ENCODE measurements at places on chromosomes 3 and 15.

DNA sequence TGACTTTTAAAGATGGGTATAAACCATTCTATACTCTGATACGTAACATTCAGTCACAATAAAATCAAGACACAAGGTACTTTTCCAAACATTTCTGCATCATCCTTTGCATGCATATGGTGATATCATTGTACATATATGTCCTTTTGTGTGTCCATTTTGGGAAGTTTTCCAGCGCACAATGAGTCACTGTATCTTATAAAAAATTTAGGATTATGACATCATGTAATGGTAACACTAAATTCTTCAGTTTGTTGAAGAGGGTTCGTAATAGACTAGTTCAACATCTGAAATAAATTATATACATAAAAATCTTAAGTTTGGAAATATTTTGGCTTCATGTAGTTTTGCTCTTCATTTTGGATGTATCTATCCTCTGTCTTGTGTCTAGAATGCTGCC lies 480.9 kb downstream of the ROBO1 start:
- H3K36me3 ChIP-seq, result no peaks in the 10 kb centered on the region
- no peaks in the 10 kb centered on the region for H3K4me1 ChIP-seq
- no peaks in the 10 kb centered on the region for H3K27me3 ChIP-seq

DNA sequence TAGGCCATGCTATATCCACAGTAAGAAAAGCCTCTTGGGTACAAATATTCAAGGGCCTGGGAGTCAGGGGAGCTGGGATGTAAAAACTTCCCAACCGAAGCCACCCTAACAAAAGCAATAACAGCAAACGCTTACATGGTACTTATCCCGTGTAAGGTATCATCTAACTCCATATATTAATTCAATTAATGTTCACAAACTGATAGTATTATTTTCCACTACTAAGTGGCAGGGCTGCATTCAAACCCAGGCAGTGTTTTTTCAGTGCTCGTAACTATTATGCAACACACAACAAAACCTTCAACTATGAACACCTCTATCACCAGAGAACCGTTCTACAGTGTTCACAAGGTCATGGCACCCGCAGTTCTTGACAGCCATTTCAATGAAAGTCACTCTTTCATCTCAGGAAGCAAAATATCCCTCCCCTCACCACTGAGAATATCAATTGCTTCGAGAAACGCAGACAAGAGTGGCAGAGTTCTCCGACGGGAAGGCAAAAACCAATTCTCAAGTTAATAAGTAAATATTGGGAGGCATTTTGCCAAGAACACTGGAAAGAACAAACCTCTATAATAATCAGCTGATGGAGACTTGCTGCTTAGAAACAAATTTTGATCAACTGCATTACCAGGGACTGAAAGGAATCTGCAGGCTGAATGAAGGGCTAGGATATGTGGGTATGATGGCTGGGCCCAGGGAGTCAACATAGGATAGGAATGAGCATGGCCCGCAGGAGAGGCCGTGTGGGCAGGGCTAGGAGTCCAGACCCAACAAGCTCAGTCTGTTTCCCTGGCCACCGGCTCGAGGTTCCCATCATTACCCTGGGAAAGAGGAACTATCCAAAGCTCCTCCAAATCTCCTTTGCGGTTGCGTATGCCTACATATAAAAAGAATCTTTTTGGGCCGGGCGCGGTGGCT lies 72.3 kb downstream of the XXYLT1 start:
- no peak overlapping the region for H3K27ac ChIP-seq
- no peaks in the 10 kb centered on the region for H3K27me3 ChIP-seq
- peak; percentile 10 for DNase-seq
- no peaks in the 10 kb centered on the region for H3K36me3 ChIP-seq
- peaks cover 28% of the 10 kb centered on the region for H3K4me1 ChIP-seq
- no peak overlapping the region for H3K4me3 ChIP-seq

DNA sequence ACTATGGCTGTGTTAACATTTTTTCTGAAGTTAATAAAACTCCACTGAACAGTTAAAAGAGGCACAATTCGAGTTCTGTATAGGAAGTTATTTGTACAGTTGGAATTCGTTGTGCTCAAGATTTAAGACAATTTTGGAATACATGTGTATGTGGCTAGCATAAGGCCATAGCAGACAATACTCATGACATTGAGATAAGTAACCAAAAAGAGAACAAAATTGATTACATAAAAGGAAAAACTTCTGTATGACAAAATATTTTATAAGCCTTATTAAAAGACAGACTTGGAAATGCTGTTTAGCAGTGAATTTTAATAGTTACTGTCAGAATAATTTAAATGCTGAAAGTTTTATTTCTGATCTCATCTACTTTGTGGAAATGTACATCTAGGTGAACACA lies 17.7 kb upstream of the EDEM1 start:
- no peaks in the 10 kb centered on the region for H3K27me3 ChIP-seq
- H3K27ac ChIP-seq, result no peak overlapping the region
- no peak overlapping the region for H3K4me3 ChIP-seq
- peaks cover 15% of the 10 kb centered on the region for H3K36me3 ChIP-seq
- peaks cover 24% of the 10 kb centered on the region for H3K4me1 ChIP-seq
- DNase-seq, result no peak

- no peak overlapping the region for H3K4me3 ChIP-seq
- no peaks in the 10 kb centered on the region for H3K27me3 ChIP-seq
Observed at GRCh38 chr15:95304151-95304946, 1026.2 kb upstream of the NR2F2 start.

DNA sequence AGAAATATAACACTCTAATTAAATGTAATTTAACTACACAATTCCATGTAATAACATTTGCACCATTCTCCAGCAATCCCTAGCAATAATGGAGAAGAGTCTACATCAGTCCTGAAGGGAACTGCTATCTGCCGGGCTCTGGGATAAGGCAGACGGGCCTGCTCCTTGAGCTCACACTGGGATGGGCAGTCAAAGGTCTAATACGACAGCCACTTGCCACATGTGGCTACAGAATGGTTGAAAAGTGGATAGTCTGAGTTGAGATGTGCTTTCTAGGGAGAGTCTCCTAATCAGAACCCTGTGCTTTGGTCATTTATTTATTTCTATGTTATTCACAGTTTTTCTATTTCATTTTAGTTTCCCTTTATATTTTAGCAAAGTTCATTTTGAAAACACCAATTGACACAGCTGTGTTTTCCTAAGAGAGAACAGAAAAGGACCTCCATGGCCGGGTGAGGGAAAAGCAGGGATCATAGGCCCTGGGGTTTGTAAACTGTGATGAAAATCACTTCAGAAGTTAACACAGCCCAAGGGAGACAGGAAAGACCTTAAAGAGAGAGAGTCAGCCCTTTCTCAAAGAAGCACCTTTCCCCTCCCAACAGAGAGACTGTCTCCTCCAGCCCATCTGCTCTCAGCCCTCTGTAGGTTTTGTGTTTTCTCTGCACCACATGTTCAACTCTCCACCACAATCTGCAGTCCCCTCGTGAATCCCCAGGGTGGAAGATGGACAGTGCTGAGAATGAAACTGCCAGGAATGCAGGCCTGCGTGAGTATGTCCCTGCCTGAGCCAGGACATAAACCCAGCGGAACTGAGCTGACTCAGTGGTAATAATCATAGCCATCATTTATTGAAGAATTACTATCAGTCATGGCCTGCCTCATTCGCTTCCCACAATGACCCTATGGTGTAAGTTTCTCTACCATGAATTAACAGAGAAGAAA lies 11.6 kb downstream of the FSIP1 start:
- no peaks in the 10 kb centered on the region for H3K36me3 ChIP-seq
- no peak for DNase-seq
- H3K4me3 ChIP-seq, result peak overlapping the region; percentile 11
- H3K4me1 ChIP-seq, result no peaks in the 10 kb centered on the region
- H3K27me3 ChIP-seq, result no peaks in the 10 kb centered on the region

- H3K4me1 ChIP-seq, result peaks cover 70% of the 10 kb centered on the region
- H3K27me3 ChIP-seq, result no peaks in the 10 kb centered on the region
- H3K27ac ChIP-seq, result no peak overlapping the region
- DNase-seq, result peak; percentile 54
- peaks cover 10% of the 10 kb centered on the region for H3K36me3 ChIP-seq
Observed at GRCh38 chr3:48709051-48709461, 8.0 kb downstream of the IP6K2 start.

DNA sequence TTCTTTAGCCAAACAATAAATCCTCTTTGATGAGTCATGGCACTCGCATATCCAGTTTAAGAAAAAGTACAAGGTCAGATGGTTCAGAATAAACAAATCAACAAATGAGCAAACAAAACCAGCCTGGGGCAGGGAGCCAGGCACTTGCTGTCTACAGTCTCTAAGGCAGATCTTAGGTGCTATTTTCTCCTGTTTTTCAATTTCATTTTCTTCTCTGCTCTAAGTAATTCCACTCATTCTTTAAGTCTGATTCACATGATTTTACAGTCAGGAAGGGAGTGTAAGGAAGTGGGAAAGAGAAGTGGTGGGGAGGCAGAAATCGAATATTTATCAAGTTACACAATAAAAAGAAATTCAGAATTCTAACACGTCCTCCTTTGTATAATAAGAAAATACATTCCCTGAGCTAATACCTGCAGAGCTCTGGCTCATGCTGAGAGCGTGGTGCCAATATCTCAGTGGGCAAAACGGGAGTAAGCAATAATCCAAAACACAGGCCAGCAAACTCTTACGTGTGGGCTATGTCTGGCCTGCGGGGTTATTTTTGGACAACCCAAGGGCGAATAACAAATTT lies 298.6 kb downstream of the ADAMTS17 start:
- H3K27me3 ChIP-seq, result no peaks in the 10 kb centered on the region
- no peak overlapping the region for H3K4me3 ChIP-seq
- DNase-seq, result no peak
- no peak overlapping the region for H3K27ac ChIP-seq

DNA sequence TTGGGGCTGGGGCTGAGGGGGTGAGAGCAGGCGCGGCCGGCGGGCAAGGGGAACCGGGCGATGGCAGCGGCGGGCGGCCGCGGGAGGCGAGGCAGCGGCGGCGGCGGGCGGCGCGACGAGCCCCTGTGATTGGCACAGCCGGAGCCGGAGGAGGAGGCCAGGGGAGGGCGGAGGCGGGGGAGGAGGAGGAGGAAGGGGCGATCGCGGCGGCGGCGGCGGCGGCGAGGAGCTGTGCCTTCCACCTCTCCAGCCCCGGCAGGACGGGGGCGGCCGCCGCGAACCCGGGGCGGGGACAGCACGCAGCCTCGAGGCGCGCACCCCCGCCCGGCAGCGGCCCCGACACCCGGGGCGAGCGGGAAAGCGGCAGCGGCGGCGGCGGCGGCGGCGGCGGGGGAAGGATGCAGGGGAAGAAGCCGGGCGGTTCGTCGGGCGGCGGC lies at the start of gene SLCO3A1:
Gene SLCO3A1 (plus strand): TSS at position 198 of the 437 bp plus-strand sequence.
- H3K4me1 ChIP-seq, result peaks cover 41% of the 10 kb centered on the region
- peak; percentile 96 for DNase-seq
- peak within 1 kb of the TSS; percentile 51 for H3K4me3 ChIP-seq
- H3K27me3 ChIP-seq, result no peaks in the 10 kb centered on the region
- no peaks in the 10 kb centered on the region for H3K36me3 ChIP-seq

- H3K4me3 ChIP-seq, result no peak overlapping the region
- no peaks in the 10 kb centered on the region for H3K27me3 ChIP-seq
- no peak for DNase-seq
- H3K27ac ChIP-seq, result no peak overlapping the region
- H3K36me3 ChIP-seq, result no peaks in the 10 kb centered on the region
- no peaks in the 10 kb centered on the region for H3K4me1 ChIP-seq
Observed at GRCh38 chr15:39907216-39907615, 12.8 kb downstream of the GPR176 start.

DNA sequence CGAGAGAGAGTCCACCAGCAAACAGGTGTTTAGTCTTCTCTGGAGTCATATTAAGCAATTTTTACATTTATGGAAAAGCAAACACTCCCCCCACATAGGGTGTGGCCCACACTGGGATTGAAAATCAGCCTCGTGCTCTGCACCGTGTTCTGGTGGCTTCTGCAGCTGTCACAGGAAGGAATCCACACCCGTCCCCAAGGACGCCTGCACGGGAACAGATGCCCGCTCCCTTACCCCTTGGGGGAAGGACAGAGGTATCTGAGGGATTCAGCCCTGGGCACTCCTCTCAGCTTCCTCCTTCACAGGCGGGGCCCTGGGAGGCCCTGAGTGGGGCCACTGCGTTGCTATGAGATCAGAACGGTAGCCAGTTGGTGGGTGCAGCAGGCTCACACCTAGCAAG lies 27.8 kb downstream of the LIPC start:
- H3K4me3 ChIP-seq, result no peak overlapping the region
- H3K27ac ChIP-seq, result peak overlapping the region; percentile 3
- H3K27me3 ChIP-seq, result no peaks in the 10 kb centered on the region
- DNase-seq, result no peak

All from upper lobe of left lung (tissue), 6 donors.